ENCODE measurements at places on chromosomes 5 and 9.

- peak; percentile 81 for DNase-seq
Observed at GRCh38 chr5:177500685-177501522, 3.5 kb upstream of the PDLIM7 start.

- DNase-seq: no peak
Observed at GRCh38 chr5:1834022-1834551, 32.9 kb downstream of the NDUFS6 start.

DNA sequence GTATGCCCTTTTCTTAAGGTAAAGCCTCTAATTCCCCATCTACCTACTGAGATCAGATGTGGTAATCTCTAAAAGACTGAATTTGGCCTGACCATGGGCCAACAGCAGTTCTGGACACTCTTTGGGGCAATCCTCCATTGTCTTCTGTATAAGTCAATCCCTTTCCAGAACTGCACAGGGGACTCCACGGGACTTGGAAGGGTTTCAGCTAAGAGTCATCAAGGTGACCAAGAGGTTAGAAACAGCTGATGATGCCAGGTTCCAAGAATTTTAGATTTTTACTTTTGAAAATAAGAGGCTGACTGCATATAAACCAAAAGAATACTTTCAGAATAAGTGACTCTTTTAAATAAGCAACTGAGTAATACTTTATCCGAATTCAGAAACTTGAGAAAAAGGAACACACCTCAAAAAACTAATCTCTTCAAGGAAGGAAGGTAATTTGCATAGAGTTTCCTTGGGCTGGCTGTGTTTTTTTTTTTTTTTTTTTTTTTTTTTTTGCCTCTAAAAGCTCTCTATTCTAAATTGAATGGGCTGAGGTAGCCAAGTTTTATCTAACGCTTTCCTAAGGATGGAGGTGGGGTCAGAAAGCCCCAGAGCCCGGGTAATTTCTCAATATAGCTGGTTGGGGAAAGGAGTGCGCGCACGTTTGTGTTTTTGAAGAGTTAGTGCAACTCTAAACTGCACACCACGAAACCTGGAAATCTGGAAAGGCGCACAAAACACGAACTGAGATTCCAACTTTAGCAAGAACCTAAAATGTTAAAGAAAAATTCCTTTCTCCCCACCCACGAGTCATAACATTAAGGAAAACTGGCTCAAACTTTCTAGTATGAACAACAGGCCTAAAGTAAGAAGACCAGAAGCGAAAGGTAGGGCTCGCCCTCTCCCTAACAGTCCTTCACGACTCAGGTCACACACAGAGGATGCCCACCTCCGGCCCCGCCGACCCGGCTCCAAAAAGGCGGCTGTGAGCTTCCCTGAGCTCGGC is 1.3 kb downstream of the VCP start:
- DNase-seq: peak; percentile 6

DNA sequence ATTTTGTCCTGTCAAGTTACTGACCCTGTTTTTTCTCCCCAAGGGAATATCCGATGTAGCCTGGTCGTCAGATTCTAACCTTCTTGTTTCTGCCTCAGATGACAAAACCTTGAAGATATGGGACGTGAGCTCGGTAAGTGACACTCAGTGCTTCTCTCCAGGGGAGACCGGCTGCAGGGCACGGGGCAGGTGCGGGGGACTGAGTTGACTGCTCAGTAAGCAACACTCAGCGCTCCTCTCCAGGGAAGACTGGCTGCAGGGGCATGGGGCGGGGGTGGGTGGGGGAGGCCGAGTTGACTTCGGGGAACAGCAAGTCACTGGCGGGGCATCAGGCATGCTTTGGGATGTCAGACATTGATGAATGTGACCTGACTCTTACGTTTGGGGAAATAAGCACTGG is 6.0 kb downstream of the WDR5 start:
- no peak for DNase-seq

DNA sequence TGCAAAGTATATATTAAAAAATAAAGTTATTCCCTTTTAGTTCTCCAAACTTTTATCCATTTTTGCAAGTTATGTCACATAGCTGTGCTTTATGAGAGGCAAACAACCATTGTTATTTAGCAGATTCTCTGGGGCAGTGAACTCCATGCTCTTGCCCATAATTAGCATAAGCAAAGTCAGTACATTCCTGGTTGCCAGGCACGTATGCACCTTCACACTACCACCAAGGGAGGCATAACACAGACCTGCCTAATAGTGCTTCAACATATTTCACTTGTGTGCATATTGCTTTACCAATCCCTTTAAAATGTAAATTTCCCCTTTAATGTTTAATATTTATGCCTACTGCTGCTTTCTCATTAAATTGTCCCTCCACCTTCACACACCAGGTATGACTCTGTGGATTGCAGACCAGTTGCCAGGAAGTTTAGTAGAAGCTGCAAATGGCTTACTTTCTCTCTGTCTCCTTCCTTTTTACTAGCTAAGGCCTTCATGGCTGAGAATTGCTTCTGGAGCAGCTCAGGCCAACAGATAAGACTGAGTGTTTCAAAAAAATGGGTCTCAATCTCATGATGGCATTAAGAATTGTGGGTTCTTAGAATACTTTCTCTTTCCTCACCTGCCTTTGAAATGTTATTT is 388.2 kb downstream of the PRR16 start:
- no peak for DNase-seq

DNA sequence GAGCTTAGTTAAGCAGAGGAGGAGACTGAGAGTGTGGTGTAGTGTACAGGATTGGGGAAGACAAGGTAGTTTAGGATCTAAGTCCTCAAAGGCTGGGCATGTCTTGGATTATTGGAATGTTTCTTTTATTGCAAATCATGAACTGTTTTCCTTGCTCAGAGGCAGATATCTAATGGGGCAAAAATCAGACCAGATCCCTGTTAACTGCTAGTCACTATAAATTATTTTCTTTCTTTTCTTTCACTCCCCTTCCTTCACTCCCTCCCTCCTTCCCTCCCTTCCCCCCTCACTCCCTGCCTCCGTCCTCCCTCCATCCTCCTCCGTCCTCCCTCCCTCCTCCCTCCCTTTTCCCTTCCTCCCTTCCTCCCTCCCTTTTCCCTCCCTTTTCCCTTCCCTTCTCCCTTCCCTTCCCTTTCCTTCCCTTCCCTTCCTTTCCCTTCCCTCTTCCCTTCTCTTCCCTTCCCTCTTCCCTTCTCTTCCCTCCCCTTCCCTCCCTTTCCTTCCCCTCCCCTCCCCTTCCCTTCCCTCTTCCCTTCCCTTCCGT is 117.9 kb downstream of the WDR70 start:
- DNase-seq: no peak

- DNase-seq: no peak
Observed at GRCh38 chr5:138901716-138902115, 26.6 kb upstream of the LRRTM2 start.

DNA sequence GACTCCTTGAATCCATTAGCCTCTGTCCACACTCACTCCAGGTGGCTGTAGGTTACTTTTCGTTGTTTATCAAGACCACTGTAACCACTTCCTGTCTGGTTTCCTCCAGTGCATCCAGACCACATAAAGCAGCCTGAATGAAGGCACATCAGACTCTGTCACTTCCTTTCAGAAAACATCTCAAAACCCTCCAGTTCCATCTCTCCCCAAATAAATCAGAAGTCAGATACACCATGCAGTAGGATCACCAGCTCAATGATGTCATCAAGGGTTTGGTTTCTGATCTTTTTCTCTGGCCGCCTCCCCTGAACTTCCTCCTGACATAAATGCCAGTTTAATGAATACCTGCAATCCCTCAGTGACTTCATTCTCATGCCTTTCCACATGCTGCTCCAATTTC is 161.2 kb downstream of the ZNF462 start:
- DNase-seq: no peak

- DNase-seq: no peak
Observed at GRCh38 chr5:102531506-102531905, 32.7 kb upstream of the SLCO6A1 start.

DNA sequence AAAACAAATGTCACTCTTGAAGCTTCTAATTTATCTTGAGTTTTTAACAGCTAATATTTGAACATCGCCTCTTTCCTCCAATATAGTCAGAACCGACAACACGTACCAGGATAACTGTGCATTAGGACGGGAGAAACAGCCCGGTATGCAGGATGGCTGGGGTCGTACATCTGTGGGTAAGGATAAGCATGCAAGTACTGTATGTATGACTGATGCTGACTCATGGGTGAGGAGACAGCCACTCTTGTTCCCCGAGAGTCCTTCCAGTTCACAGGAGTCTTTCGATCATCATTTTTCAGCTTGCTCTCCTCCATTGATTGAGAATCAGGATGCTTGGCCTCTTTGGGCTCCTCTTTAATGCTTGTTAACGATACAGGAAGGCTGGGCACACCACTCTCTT is 102.3 kb downstream of the ZNF608 start:
- DNase-seq: no peak

DNA sequence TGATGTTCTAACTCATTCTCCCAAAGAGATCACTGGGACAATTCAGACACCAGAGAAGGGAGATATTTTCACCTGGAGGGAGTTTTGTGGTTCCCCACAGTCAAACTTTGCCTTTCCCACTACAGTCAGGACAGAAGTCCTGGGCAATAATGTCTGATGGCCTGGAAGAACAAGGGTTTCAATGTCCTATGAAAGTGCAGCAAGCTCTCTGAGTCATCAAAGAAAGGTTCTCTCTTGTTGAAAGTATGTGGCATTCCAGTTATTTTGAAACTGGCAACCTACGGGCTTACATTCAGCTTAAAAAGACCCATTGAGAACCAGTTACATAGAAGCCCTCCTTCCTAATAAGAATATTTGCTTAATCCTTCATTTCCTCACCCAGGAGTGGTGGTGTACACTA is 103.9 kb downstream of the INSYN2B start:
- no peak for DNase-seq

DNA sequence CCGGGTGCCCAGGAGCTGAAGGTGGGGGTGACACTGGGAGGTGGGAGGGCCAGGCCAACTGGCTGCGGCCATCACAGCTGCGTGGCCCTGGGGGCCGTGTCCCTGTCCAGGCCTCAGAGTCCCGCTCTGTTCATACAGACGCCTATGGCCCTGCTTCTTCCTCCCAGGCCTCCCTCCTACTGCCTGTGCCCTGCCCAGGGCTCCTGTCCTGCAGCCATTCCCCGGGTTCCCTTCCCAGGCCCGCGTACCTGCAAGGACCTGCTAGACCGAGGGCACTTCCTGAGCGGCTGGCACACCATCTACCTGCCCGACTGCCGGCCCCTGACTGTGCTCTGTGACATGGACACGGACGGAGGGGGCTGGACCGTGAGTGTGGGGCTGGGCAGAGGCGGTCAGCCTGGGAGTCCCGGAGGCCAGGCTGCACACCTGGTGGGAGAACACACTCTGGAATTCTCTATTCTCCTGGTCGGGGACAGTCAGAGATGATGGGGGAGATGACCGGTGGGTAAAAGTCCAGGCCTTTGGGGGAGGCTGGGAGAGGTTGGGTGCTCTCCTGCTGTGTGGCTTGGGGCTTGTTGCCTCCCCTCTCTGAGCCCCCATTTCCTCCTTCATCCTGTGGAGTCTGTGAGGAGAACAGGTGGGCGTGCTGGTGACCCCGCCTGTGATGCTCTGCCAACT is 4.5 kb downstream of the FCN2 start:
- DNase-seq: no peak

DNA sequence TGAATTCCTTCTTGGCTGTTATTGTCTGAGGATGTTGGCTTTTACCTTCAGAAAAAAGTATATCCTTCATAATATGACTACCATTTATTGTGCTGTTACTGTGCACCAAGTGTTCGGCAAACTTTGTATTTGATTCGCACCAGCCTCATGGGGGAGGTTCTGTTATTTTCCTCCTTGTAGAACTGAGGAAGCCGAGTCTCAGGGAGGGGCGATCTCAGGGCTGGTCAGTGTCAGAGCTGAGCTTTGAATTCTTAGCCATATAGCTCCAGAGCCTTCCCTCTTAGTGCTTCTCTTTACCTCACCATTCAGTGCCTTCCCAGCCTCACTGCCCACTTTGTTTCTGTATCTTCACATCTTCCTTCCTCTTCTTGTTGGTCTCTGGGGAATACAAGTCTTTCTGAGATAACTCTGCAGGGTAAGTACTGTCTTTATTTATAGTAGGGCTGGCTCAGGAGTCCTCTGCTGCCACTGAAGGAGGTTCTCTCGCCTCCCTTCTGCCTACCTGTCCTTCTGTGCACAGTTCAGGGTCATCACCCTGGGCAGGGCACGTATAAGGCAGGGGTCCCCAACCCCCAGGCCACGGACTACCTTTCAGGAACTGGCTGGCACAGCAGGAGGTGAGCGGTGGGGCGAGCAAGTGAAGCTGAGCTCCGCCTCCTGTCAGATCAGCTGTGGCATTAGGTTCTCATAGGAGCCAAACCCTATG is 48.4 kb downstream of the GALNT10 start:
- no peak for DNase-seq

GRCh38 chr9:22483528-22484070 is 37.0 kb downstream of the DMRTA1 start:
- DNase-seq: no peak

DNA sequence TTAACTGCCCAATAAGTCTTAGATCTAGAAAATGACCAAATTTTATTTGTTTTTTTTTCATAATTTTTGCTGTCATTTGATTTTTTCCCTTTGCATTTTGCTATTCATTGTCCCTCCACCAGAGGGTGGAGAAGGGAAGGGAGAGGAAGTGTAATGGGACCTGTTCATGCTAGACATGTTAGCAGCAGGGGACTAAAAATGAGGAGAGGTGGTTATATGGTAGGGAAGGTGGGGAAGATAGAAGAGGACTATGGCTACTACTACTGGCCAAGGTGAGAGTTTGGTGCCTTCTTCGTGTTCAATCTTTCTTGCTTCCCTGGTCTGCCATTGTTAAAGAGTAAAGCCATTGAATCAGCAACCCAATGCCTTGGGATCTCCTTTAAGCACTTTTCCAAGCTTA is 6.4 kb downstream of the GRIA1 start:
- DNase-seq: no peak

GRCh38 chr9:92980085-92980745 is 32.9 kb downstream of the FGD3 start:
- no peak for DNase-seq

GRCh38 chr5:45385321-45386058 is 310.7 kb downstream of the HCN1 start:
- no peak for DNase-seq

GRCh38 chr9:70040376-70040903 is 3.2 kb upstream of the MAMDC2 start:
- no peak for DNase-seq

DNA sequence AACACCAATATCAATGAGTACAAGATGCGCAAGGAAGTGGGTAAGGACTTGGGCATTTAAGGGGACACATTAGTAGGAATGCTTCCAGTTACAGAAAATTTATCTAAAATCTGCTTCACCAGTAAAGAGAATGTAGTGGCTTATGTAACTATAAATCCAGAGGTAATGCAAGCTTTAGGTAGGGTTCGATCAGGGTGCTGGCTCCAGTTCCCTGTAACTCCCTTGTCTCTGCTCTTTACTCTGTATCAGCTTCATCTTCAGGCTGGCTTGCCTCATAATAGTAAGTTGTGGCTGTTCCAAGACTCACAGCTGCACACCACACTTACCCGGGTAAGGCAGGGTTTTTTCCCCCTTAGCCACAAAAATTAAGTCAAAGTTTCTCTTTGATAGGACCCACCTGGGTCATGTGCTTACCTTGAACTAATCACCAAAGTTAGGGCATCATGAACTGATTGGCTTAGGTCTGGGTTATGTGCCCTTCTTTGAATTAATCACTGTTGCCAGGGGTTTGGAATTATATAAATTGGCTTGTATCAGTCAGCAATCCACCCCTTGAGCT is 35.5 kb downstream of the ARHGEF37 start:
- no peak for DNase-seq

- DNase-seq: peak; percentile 6
Observed at GRCh38 chr5:170183816-170184687, 48.7 kb upstream of the C5orf58 start.
